ENCODE measurements at places on chromosomes 5 and 9. TPM values are rescaled to one million over a fixed set of nuclear protein-coding genes. Genes with fewer than 3 reads are reported as not detected.

GRCh38 chr5:131641494-131641893, 6.5 kb upstream of the RAPGEF6 start:
- no peaks in the 10 kb centered on the region for H3K27me3 ChIP-seq
- no peaks in the 10 kb centered on the region for H3K4me1 ChIP-seq
- no peak overlapping the region for H3K4me3 ChIP-seq
- no peak for DNase-seq
- H3K27ac ChIP-seq: no peak overlapping the region

- no peaks in the 10 kb centered on the region for H3K36me3 ChIP-seq
- H3K27me3 ChIP-seq: no peaks in the 10 kb centered on the region
- no peak overlapping the region for H3K4me3 ChIP-seq
- DNase-seq: no peak
- H3K4me1 ChIP-seq: peaks cover 24% of the 10 kb centered on the region
These were observed 356.4 kb upstream of the ACTBL2 start for GRCh38 chr5:57839025-57839424.

GRCh38 chr5:177309351-177310191, 2.1 kb downstream of the MXD3 start:
- H3K4me1 ChIP-seq: peaks cover 7% of the 10 kb centered on the region
- H3K36me3 ChIP-seq: peaks cover 19% of the 10 kb centered on the region
- DNase-seq: peak; percentile 65

- H3K27ac ChIP-seq: peak overlapping the region; percentile 24
- H3K4me3 ChIP-seq: no peak overlapping the region
- peaks cover 25% of the 10 kb centered on the region for H3K4me1 ChIP-seq
- H3K27me3 ChIP-seq: no peaks in the 10 kb centered on the region
- peaks cover 1% of the 10 kb centered on the region for H3K36me3 ChIP-seq
- peak; percentile 22 for DNase-seq
These were observed 80.0 kb upstream of the LRRTM2 start for GRCh38 chr5:138955013-138955660.

DNA sequence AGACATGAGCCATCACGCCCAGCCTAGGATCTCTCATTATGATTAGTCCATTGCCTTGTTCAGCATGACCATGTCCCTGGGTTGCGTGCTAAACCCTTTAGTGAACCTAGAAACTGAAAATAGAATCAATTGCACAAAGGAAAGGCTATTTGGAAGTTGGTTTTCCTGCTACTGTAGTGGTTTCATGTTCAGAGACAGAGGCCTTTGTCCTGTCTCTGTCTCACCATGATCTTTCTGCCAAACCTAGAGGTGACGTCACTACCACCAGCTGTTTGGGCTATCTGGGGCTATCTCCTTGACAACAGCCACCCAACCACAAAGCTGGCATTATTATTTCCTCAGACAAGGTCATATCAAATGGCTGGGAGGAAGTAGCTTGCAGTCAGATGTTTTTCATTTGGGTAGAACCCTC, 4.0 kb upstream of the CDK5RAP2 start:
- no peaks in the 10 kb centered on the region for H3K27me3 ChIP-seq
- peaks cover 2% of the 10 kb centered on the region for H3K4me1 ChIP-seq
- H3K4me3 ChIP-seq: no peak overlapping the region
- DNase-seq: peak; percentile 93

- H3K27ac ChIP-seq: no peak overlapping the region
- H3K36me3 ChIP-seq: no peaks in the 10 kb centered on the region
- H3K4me3 ChIP-seq: no peak overlapping the region
- peak; percentile 95 for DNase-seq
These were observed 88.6 kb upstream of the AGXT2 start for GRCh38 chr5:35136386-35136785.

- no peak for DNase-seq
- H3K27ac ChIP-seq: no peak overlapping the region
- peaks cover 42% of the 10 kb centered on the region for H3K27me3 ChIP-seq
- H3K4me1 ChIP-seq: no peaks in the 10 kb centered on the region
- H3K36me3 ChIP-seq: no peaks in the 10 kb centered on the region
These were observed 928 bp downstream of the MCTP1 start for GRCh38 chr5:95283761-95284571.

GRCh38 chr9:134313470-134313869, 12.8 kb upstream of the RXRA start:
- no peaks in the 10 kb centered on the region for H3K36me3 ChIP-seq
- H3K27ac ChIP-seq: no peak overlapping the region
- no peak overlapping the region for H3K4me3 ChIP-seq
- DNase-seq: no peak
- peaks cover 17% of the 10 kb centered on the region for H3K4me1 ChIP-seq

GRCh38 chr5:1004461-1005248, 3.9 kb upstream of the NKD2 start:
- H3K4me1 ChIP-seq: no peaks in the 10 kb centered on the region
- peak overlapping the region; percentile 29 for H3K4me3 ChIP-seq
- no peaks in the 10 kb centered on the region for H3K36me3 ChIP-seq
- DNase-seq: peak; percentile 16
- H3K27ac ChIP-seq: no peak overlapping the region

DNA sequence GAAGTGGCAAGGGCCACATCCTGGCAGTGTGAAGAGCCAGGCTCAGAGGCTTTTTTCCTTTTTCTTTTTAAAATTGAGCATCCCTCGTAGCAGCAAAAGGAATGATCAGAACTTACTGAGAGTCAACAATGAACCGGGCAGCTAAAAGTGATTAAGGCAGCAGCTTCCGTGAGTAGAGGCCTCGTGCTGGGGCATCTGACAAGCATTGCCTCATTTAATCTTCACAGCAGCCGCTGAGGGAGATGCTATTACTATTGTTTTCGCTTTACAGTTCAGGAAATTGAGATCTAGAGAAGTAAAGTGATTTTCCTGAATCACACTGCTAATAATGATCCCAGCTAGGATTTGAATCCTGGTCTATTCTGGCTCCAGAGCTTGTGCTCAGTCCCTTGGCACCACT, 30.7 kb upstream of the PTGS1 start:
- no peaks in the 10 kb centered on the region for H3K36me3 ChIP-seq
- peaks cover 22% of the 10 kb centered on the region for H3K27me3 ChIP-seq

DNA sequence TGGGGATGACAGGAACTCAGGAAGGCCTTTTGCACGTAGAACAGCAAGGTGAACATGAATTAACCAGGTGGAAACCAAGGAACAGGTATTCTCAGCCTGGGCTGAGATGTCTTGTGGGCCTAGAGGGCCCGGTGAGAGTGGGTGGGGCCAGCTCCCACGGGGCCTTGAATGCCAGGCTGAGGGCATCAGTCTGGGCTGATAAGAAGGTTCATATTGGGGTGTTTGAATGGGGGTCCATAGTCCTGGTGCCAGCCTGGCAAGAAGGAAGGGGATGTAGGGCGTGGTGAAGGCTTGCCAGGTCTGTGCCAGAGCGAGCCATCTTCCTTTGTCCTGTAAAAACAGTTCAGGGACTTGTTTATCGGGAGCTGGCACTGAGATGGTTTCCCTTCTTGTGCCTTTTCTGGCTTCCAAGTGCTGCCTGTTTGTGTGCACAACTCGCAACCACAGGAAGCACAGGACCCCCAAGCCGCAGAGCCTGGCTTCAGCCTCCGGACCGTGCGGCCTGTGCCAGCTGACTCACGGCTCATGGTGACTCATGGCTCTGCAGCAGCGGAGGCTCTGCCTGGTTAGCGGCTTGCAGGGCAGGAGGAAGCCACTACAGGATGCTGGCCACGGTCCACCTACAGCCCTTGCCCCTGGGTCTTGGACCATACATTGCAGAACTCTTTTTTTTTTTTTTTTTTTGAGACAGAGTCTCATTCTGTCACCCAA, 2.4 kb downstream of the CARD19 start:
- H3K36me3 ChIP-seq: no peaks in the 10 kb centered on the region
- peaks cover 24% of the 10 kb centered on the region for H3K4me1 ChIP-seq
- DNase-seq: peak; percentile 98
- no peak overlapping the region for H3K4me3 ChIP-seq

- no peak overlapping the region for H3K4me3 ChIP-seq
- H3K36me3 ChIP-seq: no peaks in the 10 kb centered on the region
- peaks cover 2% of the 10 kb centered on the region for H3K4me1 ChIP-seq
- no peak overlapping the region for H3K27ac ChIP-seq
- no peaks in the 10 kb centered on the region for H3K27me3 ChIP-seq
These were observed 26.0 kb downstream of the GARNL3 start for GRCh38 chr9:127290561-127291065.

DNA sequence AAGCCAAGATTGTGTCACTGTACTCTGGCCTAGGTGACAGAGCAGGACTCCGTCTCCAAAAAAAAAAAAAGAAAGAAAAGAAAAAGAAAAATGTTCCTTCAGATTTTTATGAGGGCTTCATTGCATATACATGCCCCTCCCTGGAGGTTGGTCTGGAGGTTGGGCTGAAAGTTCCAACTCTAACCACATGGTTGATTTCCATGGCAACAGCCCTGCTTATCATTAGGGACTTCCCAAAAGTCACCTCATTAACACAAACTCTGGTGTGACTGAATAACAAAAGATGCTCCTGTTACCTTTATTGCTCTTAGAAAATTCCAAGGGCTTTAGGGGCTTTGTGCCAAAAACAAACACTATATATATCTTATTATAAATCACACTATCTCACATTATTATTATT, 113.8 kb downstream of the TMC1 start:
- peaks cover 2% of the 10 kb centered on the region for H3K27me3 ChIP-seq
- no peaks in the 10 kb centered on the region for H3K4me1 ChIP-seq
- no peak overlapping the region for H3K27ac ChIP-seq
- DNase-seq: no peak

DNA sequence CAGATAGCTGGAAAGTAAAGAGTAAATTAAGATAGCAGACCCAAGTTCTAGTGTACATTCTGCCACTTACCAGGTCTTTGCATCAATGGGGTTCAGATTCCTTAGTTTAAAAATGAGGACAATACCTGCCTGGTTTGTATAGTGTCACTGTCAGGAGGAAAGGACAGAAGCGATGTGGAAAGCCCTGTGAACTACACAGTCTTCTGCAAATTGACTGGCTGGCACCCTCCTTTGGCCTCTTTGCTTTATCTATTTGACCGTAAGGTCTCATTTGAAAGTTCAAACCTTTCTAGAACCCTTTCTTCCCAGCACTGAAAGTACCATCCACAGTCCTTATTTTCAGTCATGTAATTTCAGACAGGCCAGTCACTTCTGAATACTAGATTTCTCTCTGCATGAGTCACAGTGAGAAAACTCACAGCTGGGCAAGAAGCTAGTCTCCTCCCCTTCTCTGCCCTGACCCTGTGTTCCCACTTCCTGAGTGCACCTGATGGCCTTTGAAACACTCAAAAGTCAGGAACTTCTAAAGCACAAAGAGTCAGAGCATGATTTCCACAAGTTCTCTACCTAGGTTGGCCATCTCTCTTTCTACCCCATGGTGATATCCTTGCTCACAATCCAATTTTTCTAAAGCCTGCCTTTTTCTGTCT, 91.3 kb upstream of the RASEF start:
- H3K27me3 ChIP-seq: no peaks in the 10 kb centered on the region
- H3K36me3 ChIP-seq: no peaks in the 10 kb centered on the region
- no peak overlapping the region for H3K4me3 ChIP-seq
- H3K4me1 ChIP-seq: no peaks in the 10 kb centered on the region

- peak; percentile 71 for DNase-seq
- no peak overlapping the region for H3K4me3 ChIP-seq
- H3K27me3 ChIP-seq: no peaks in the 10 kb centered on the region
- H3K27ac ChIP-seq: peak overlapping the region; percentile 24
- H3K4me1 ChIP-seq: peaks cover 5% of the 10 kb centered on the region
- no peaks in the 10 kb centered on the region for H3K36me3 ChIP-seq
These were observed 68.1 kb upstream of the TAS2R1 start for GRCh38 chr5:9698125-9698826.

- no peak overlapping the region for H3K27ac ChIP-seq
- DNase-seq: no peak
- peaks cover 15% of the 10 kb centered on the region for H3K4me1 ChIP-seq
- H3K4me3 ChIP-seq: no peak overlapping the region
- peaks cover 40% of the 10 kb centered on the region for H3K36me3 ChIP-seq
These were observed 2.9 kb downstream of the FPGS start for GRCh38 chr9:127805620-127806019.

DNA sequence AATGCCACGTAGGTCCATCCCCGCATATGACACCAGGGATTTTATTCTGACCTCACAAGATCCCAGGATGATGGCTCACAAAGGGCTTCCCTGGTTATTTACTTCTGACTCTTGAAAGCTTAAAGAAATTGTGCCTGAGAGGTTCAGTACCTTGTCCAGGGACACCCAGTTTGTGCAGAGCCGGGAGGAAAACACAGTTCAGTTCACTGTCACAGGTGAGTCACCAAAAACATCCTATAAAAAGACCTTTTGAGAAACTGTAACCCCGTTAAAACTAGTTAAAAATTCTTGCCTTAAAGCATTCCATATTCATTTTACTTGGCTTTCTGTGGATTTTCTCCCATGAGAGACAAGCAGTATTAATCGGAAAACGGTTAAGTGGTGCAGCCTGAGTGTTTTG, 56.6 kb downstream of the ZNF510 start:
- H3K27ac ChIP-seq: no peak overlapping the region
- no peaks in the 10 kb centered on the region for H3K36me3 ChIP-seq
- H3K4me3 ChIP-seq: no peak overlapping the region

DNA sequence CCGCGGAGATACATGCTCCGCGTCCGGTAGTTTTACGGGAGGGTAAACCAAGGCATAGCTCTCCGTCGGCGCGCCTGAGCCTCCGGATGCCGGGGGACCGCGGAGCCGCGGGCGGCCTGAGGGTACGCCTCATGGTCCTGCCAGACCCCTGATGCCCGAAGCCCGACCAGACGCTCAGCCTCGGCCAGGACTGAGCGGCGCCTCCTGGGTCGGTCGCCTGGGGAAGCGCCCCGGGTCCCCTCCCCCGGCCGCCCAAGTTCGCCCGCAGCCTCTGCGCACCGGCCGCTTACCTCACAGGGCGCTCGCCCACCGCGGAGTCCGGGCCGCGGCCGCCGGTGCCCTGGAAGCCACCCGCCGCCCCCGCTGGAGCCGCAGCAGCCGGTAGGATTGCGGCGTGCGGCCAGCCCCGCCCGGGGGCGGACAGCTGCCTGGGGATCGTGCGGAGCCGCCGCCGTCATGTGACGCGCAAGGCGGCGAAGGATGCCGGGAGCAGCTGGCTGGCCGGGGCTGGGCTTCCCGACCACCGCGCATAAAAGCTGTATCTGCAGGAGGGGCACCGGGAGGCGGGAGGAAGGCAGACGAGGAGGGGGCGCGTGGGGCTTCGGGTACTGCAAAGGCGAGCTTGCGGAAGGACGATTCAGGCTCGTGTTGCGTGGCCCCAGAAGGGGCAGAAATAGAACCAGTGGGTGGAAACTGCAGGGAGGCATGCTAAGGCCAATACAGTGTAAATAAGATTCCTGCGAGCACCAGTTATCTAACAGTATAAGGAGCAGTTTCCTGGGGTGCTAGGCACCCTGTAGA, at the start of gene FBXO10:
FBXO10 (minus strand) TSS at position 460 of the 801 bp plus-strand sequence. CDS start 34,612 bp downstream, outside the sequence.
- H3K4me1 ChIP-seq: peaks cover 11% of the 10 kb centered on the region
- DNase-seq: peak; percentile 77
- peaks cover 2% of the 10 kb centered on the region for H3K36me3 ChIP-seq
- H3K27me3 ChIP-seq: no peaks in the 10 kb centered on the region
- peak within 1 kb of the TSS; percentile 73 for H3K4me3 ChIP-seq
- H3K27ac ChIP-seq: peak within 1 kb of the TSS; percentile 92

DNA sequence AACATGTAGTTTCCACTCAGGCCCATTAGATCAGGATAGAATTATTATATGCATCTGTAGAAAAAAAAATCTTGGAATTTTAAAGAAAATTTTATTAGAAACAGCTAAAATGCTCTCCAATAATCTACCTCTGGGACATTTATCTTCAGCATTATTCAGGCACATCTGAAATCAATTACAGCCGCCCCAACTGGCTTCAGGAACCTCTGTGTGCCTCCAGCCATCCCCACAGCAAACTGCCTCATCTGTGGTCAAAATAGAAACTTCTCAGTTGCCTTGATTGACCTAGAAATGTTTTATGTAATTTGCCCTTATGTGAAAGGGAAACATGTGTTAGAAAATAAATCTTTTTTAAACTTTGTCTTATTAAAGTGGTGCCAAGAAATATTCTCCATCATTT, 120.1 kb upstream of the LPAR1 start:
- H3K27me3 ChIP-seq: no peaks in the 10 kb centered on the region
- H3K27ac ChIP-seq: no peak overlapping the region
- no peak overlapping the region for H3K4me3 ChIP-seq

PGM5 gene
- total RNA-seq: 14.7 TPM

FOXD4 gene
- total RNA-seq: not detected

PCDHGA9 gene
- 3.9 TPM for total RNA-seq

SLC28A3 gene
- 1.9 TPM for total RNA-seq

ELAVL2 gene
- total RNA-seq: 0.28 TPM
